ENCODE measurements at places on chromosomes 2 and 18.

GRCh38 chr2:199955007-199955338, 318 bp downstream of the TYW5 start:
- no peak for DNase-seq
- peaks cover 25% of the 10 kb centered on the region for H3K36me3 ChIP-seq
- peaks cover 44% of the 10 kb centered on the region for H3K4me1 ChIP-seq
- peak overlapping the region; percentile 95 for H3K27ac ChIP-seq

DNA sequence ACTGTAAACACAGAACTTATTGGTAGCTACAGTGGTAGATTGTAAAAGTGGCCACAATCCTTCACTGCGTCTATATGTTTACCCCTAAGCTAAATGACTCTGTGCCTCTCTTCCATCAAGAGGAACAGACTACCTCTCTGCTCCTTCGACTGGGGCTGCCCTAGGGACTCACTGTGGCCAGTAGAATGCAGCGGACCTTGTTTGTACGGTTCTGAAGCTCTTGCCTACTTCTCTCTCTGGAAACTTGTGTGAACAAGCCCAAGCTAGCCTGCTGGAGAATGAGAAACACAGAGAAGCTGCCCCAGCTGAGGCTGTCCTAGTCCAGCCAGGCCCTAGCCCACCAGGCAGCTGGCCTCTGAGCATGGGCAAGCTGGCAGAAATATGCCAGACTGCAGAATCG, 140.8 kb upstream of the SLC1A4 start:
- no peaks in the 10 kb centered on the region for H3K27me3 ChIP-seq
- DNase-seq, result no peak
- H3K36me3 ChIP-seq, result no peaks in the 10 kb centered on the region
- H3K27ac ChIP-seq, result no peak overlapping the region
- no peak overlapping the region for H3K4me3 ChIP-seq
- H3K4me1 ChIP-seq, result no peaks in the 10 kb centered on the region

DNA sequence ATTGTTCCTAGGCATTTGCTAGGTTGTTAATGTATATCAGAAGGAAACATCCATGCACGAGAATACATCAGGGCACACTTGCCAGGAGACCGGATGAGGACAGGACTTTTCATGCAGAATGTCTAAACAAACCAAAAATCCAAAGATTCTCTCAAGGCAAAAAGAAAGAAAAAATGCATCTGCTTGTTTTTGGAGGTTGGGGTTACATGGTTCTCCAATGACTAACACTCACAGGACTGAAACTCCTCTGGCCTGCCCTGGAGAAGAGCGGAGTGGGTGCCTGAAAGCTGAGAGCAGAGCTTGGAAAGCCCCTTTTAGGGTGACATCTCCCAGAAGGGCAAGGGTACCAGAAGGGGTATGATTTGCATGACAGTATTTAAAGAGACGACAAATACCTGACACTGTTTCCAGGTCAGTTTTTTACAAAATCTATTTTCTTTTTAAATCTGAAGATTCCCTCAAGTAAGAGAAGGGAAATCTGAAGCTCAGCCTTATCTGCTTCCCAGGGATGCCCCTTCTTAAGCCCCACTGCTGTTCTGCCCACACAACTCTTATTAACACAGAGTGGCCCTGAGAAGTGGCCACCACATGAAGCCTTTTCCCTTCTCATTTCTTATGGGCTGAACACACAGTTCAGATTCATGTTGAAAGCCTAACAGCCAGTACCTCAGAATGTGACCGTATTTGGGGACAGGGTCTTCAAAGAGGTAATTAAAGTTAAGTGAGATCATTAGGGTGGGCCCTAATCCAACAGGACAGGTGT, 216.4 kb downstream of the STK39 start:
- H3K27me3 ChIP-seq, result no peaks in the 10 kb centered on the region
- peaks cover 17% of the 10 kb centered on the region for H3K36me3 ChIP-seq
- no peak overlapping the region for H3K27ac ChIP-seq

GRCh38 chr2:53527056-53527455, 240.5 kb upstream of the CHAC2 start:
- DNase-seq, result no peak
- H3K4me1 ChIP-seq, result no peaks in the 10 kb centered on the region
- H3K36me3 ChIP-seq, result no peaks in the 10 kb centered on the region
- no peak overlapping the region for H3K4me3 ChIP-seq

DNA sequence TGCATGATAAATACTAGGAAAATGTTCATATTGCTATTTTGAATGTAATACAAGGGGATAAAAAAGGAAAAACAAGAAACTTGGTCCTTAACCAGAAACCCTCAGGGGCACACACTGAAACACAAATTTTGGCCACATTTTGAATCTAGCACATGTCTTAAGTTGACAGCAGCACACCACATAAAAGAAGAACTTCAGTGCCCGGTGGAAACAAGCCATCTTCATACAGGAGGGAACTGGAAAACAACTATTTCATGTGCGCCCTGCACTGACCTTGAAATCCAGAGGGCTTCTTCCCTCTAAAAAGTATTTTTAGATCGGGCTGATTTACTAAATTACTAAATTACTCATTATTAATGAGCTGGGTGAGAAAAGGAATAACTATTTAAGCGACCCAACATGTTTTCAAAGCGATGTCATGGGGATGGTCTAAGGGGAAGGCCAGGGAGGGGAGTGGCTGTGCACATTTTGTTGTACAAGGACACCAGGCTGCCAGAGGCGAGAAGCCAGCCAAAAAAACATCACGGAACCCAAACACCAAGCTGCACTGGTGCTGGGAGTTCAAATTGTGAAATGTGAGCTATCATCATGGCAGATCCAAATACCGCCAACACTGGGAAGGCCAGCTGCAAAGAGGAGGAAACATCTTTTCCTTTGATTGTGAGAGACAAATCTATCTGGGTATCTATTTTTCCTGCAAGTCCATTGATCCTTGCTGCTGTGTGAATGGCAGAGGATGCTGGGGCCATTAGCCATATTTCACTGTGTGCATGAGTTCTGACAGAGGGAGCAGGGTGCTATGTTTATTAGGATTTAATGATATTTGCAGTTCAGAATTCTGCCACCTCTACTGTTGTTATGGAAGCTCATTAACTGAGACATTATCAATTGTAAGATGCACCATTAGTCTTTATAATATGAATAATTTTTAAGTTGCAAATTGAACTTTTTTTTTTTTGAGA, 150.7 kb upstream of the LMAN1 start:
- peaks cover 31% of the 10 kb centered on the region for H3K27me3 ChIP-seq
- DNase-seq, result no peak
- H3K27ac ChIP-seq, result no peak overlapping the region
- no peaks in the 10 kb centered on the region for H3K36me3 ChIP-seq
- H3K4me1 ChIP-seq, result no peaks in the 10 kb centered on the region
- H3K4me3 ChIP-seq, result no peak overlapping the region

DNA sequence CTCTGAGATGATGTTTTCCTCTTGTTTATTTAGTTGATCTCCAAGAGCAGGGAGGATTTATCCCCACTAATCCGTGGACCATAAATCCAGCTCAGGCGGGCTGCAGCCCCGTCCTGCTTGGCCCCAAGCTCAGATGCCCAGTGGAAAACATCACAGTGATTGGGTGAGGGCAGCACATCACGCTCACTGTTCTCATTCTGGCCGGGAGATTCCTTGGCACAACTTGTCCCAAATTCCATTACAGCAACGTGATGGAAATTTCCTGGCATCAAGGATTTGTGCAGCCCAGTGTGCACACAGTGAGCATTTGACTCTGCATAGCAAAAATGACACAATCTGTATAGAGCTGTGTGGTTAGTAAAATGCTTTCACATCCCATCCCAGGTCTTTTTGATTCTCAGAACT, 96.8 kb downstream of the VAPA start:
- H3K4me1 ChIP-seq, result no peaks in the 10 kb centered on the region
- no peak overlapping the region for H3K27ac ChIP-seq
- H3K4me3 ChIP-seq, result no peak overlapping the region
- no peaks in the 10 kb centered on the region for H3K36me3 ChIP-seq
- H3K27me3 ChIP-seq, result no peaks in the 10 kb centered on the region

- no peaks in the 10 kb centered on the region for H3K36me3 ChIP-seq
- no peak overlapping the region for H3K4me3 ChIP-seq
- DNase-seq, result no peak
- peaks cover 78% of the 10 kb centered on the region for H3K27me3 ChIP-seq
These were observed 1.7 kb downstream of the CYBRD1 start for GRCh38 chr2:171524018-171524401.

GRCh38 chr2:196988639-196989038, 62.1 kb upstream of the PGAP1 start:
- peaks cover 74% of the 10 kb centered on the region for H3K36me3 ChIP-seq
- H3K27ac ChIP-seq, result peak overlapping the region; percentile 97
- DNase-seq, result no peak
- H3K4me3 ChIP-seq, result peak overlapping the region; percentile 9
- no peaks in the 10 kb centered on the region for H3K27me3 ChIP-seq

GRCh38 chr2:73257425-73258125, 23.5 kb downstream of the CCT7 start:
- H3K4me1 ChIP-seq, result no peaks in the 10 kb centered on the region
- no peak overlapping the region for H3K4me3 ChIP-seq
- no peak for DNase-seq

DNA sequence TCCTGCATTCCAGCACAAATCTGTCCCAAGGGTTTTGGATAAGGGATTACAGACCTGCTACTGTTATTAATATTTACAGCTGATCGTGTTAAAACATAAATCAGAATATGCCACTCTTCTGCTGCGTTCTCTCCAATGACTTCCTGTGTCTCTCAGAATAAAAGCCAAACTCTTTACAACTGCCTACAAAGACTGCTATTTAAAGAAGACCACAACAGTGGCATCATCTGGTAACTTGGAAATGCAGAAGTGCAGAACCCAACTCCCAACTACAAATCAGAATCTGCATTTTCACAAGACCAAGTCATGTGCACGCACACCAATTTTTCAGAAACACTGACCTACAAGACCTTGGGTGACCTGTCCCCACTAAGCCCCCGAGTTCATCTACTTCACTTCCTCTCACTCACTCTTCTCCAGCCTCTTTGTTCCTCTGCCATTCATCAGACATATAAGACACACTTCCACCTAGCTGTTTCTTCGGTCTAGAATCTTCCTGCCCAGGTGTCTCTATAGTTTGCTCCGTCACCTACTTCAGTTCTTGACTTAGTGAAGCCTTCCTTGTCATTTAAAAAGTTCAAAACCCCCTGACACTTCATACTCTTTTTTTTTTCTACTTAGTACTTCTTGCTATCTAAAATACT, 36.0 kb downstream of the CHN1 start:
- H3K4me1 ChIP-seq, result peaks cover 16% of the 10 kb centered on the region
- no peaks in the 10 kb centered on the region for H3K27me3 ChIP-seq
- H3K27ac ChIP-seq, result no peak overlapping the region
- no peak for DNase-seq
- no peaks in the 10 kb centered on the region for H3K36me3 ChIP-seq

GRCh38 chr2:222796413-222797103, 64.3 kb upstream of the ACSL3 start:
- no peak overlapping the region for H3K4me3 ChIP-seq
- no peaks in the 10 kb centered on the region for H3K36me3 ChIP-seq
- H3K4me1 ChIP-seq, result peaks cover under 1% of the 10 kb centered on the region

- H3K36me3 ChIP-seq, result no peaks in the 10 kb centered on the region
- no peaks in the 10 kb centered on the region for H3K4me1 ChIP-seq
- no peak overlapping the region for H3K4me3 ChIP-seq
These were observed 413.0 kb downstream of the PTPRM start for GRCh38 chr18:7980136-7980535.

DNA sequence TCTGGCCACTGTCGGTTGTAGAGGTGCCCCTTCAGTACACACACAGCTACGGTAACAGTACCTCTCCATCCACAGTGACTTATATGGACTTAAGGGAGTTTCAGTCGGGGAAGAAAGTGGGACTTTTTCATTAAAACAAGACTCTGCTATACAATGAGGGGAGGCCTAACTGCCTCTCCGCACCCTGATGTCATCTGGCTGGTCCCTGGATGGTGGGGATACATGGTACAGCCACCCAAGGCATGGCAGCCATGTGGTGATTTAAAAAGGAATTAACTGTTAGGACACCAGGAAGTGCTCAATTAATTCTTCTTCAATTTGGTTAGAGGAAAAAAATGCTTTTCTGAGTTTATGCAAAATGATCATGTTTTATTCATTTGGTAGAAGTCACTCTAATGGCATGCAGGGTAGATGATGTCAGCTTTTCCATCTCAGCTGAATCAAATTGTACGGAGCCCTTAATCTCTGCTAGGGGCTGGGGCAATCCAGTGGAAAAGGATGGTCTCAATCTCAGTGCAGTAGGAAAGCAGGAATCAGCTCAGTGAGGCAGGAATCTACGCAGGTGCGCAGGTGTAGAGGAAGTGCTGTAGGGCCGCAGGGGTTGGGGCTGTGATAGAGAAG, 243.9 kb downstream of the PRKCE start:
- H3K36me3 ChIP-seq, result no peaks in the 10 kb centered on the region
- no peak overlapping the region for H3K4me3 ChIP-seq
- DNase-seq, result no peak
- H3K27me3 ChIP-seq, result no peaks in the 10 kb centered on the region
- peaks cover 18% of the 10 kb centered on the region for H3K4me1 ChIP-seq
- no peak overlapping the region for H3K27ac ChIP-seq

DNA sequence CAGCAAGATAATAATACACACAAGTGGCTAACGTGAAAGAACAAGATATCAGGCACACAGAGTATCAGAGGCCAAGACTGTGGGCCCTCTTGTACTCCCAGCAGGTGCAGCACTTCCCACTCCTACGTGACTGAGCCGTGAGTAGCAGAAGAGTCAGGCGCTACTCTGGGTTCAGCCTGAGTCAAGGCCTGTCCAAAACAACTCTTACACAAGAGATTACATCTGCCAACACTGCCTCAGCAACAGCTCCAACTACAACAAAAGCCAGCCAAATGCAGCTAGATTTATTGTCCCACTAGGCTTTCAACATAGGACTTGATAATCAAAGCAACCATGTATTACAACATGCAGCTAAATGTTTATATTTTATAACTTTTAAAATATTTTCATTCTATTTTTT, 56.2 kb downstream of the ITSN2 start:
- H3K4me1 ChIP-seq, result no peaks in the 10 kb centered on the region
- no peak overlapping the region for H3K27ac ChIP-seq

GRCh38 chr18:23735021-23735464, 45.8 kb downstream of the LAMA3 start:
- H3K27me3 ChIP-seq, result peaks cover 11% of the 10 kb centered on the region
- DNase-seq, result no peak
- no peak overlapping the region for H3K27ac ChIP-seq
- H3K4me1 ChIP-seq, result peaks cover 23% of the 10 kb centered on the region
- no peaks in the 10 kb centered on the region for H3K36me3 ChIP-seq
- H3K4me3 ChIP-seq, result no peak overlapping the region

- H3K27ac ChIP-seq, result no peak overlapping the region
- DNase-seq, result no peak
- H3K4me1 ChIP-seq, result no peaks in the 10 kb centered on the region
- no peaks in the 10 kb centered on the region for H3K27me3 ChIP-seq
These were observed 174.2 kb upstream of the GLI2 start for GRCh38 chr2:120561379-120562035.

- H3K4me1 ChIP-seq, result peaks cover 11% of the 10 kb centered on the region
- H3K27me3 ChIP-seq, result no peaks in the 10 kb centered on the region
- no peak overlapping the region for H3K4me3 ChIP-seq
- peak; percentile 68 for DNase-seq
- H3K36me3 ChIP-seq, result no peaks in the 10 kb centered on the region
These were observed 137.5 kb downstream of the TPO start for GRCh38 chr2:1550658-1551316.

- no peak overlapping the region for H3K27ac ChIP-seq
- H3K4me3 ChIP-seq, result no peak overlapping the region
- H3K4me1 ChIP-seq, result no peaks in the 10 kb centered on the region
These were observed 31.0 kb downstream of the STEAP3 start for GRCh38 chr2:119254601-119255080.

All from activated naive CD8-positive, alpha-beta T cell treated with anti-CD3 and anti-CD28 coated beads for 36 hours (primary cell).